ENCODE measurements at places on chromosomes 3 and 15. TPM values are rescaled to one million over a fixed set of nuclear protein-coding genes. Genes with fewer than 3 reads are reported as not detected.

ANKRD34C gene
- not detected for total RNA-seq

FGF12 gene
- total RNA-seq: not detected

UBXN7 gene
- total RNA-seq: 20.3 TPM

TOP2B gene
- total RNA-seq: 61.4 TPM

FBXW12 gene
- total RNA-seq: 0.15 TPM

EEF1AKMT4 gene
- total RNA-seq: 2.0 TPM

TUBGCP5 gene
- 25.2 TPM for total RNA-seq

CFAP91 gene
- total RNA-seq: 0.44 TPM

TEX9 gene
- total RNA-seq: 5.5 TPM

EIF4G1 gene
- total RNA-seq: 337 TPM

SUCNR1 gene
- total RNA-seq: not detected

RFX7 gene
- total RNA-seq: 5.8 TPM

TRPM7 gene
- total RNA-seq: 66.8 TPM

WDR93 gene
- total RNA-seq: not detected

ZNF80 gene
- total RNA-seq: not detected

NCEH1 gene
- total RNA-seq: 14.4 TPM

PARP15 gene
- 0.87 TPM for total RNA-seq

EXD1 gene
- total RNA-seq: not detected

KNG1 gene
- not detected for total RNA-seq

GCNT3 gene
- 1.7 TPM for total RNA-seq

THPO gene
- total RNA-seq: 0.15 TPM

EFHB gene
- 0.17 TPM for total RNA-seq

MAGI1 gene
- 17.6 TPM for total RNA-seq
